HCT116 (cell line): ENCODE measurements at places on chromosomes 1 and 21.

DNA sequence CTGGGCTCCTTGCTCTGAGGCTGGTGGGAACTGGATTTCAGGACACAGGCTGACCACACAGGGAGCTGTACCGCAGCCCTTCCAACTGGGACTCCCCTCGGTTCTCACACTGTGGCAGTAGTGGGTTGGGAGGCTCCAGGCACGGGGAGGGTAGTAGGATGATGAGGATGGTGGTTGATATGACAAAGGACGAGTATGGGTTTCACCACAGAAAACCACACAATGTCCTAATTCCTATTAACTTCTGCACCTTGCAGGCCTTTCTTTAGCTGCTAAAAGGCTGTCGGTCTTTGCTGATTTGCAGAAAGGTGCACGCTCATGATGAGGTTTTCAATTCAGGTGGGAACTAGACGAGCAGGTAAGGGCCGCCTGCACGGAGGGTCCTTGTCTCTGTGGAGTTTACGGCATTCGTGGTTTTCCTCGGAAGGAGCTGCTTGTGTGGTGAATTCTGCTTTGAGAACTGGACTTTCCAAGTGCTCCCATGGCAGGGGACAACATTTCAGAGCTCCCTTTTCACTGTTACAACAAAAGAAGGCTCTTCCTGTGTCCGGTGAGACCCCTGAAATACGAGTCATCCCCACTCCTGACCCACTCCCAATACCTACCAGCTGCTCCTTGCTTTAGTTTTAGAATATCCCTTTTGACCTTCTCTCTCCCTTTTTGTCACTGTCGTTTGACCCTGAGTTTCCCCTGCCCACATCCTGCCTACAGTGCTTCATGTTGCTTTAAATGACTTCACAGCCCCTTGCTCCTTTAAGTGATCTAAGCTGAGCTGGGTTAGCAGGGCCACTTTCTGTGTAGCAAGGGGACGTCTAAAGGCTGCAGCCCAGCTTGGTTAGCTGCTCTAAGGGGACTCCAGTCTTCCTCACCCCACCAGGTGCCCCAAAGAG lies 125.1 kb downstream of the MRPS6 start:
- DNase-seq: no peak

GRCh38 chr1:232728507-232729263 lies 76.5 kb upstream of the MAP10 start:
- no peak for DNase-seq

DNA sequence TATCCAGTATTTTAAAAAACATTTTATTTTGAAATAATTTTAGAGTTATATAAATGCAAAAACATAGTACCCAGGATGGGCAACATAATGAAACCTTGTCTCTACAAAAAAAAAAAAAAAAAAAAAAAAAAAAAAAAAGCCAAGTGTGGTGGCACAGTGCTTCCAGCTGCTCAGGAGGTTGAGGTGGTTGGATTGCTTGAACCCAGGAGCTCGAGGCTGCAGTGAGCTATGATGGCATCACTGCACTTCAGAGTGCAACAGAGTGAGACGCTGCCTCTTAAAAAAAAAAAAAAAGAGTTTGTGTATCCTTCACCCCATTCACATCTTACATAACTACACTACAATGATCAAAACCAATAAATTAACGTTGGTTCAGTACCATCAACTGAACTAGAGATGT lies 115.6 kb upstream of the KIF26B start:
- DNase-seq: no peak

DNA sequence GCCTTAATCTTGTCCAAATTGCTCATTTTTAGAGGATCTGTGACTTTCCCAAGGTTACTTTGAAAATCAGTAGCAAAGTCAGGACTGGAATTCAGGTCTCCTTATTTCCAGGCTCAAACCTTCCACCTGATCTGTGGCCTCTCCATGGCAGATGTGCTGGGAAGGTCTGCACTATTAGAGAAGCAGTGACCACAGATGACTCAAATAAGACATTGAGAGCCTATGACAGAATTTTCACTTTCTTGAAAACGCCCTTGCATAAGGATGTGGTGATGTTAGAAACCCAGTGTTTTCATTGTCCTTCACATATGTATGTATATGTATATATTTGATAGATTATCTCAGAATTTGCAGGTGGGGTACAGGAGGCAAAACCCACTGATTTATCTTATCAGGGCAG lies 45.3 kb downstream of the TTC39A start:
- no peak for DNase-seq

DNA sequence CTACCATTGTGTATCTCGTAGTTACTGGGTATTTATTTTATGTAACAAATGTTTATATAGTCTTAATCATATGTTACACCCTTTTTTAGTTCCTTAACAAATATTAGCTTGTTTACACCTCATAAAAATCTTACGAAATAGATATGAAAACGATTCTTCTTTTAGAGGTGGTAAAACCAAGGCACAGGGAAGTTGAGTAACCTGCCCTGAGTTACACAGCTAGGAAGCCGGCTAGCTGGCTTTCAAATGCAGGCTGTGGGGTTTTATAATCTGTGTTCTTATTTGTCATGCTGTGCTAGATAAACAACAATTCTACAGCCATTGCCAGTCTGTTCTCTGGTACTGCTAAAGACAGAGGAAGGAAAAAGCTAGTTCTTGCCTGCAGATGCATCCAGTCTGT lies 109.6 kb downstream of the NOS1AP start:
- no peak for DNase-seq

DNA sequence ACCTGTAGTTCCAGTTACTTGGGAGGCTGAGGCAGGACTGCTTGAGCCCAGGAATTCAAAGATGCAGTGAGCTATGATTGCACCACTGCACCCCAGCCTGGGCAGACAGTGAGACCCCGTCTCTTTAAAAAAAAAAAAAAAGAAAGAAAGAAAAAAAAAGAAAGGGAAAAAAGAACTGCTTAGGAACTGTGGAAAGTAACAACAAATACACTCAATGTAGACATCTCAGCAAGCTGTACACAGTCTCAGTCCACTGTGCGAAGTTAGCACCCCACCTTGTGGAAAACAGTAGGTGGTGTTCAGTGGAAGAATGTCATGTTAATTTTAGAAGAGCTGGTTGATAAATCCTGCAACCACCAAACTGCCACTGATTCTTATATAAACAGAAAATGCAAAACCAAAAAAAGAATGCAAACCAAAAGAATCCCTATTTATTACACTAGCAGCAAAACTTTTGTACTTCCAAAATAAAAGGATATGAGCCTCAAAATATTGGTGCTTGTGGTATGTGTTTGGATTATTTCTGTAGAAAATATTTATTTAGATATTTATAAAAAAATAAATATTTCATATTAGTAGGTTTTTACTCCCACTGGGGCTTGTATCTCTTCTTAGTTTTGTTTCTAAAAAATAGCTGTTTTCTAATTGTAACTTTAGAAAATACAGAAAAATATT lies 31.1 kb downstream of the ALG14 start:
- peak; percentile 59 for DNase-seq

GRCh38 chr1:32886828-32887414 lies 630 bp downstream of the HPCA start:
- DNase-seq: no peak

- DNase-seq: no peak
Measured at GRCh38 chr1:167923324-167924056, 9.6 kb upstream of the ADCY10 start.

GRCh38 chr1:203381151-203381751 lies 30.3 kb upstream of the FMOD start:
- DNase-seq: no peak

- no peak for DNase-seq
Measured at GRCh38 chr1:102420034-102420433, 423.3 kb upstream of the OLFM3 start.

DNA sequence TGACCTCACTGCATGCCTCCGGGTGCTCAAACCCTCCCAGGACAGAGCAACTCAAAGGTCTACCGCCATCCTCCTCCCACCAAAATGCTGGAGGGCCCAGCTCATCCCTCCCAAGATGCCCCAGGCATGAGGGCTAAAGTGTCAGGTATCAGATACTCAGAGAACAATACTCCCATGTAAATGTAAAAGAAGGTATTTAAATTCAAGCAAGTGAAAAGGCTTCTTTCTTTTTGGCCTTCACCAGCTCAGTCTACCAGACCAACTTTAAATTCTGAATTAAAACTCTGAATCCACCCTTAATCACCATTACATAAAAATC lies 3.0 kb downstream of the PARP1 start:
- no peak for DNase-seq

- no peak for DNase-seq
Measured at GRCh38 chr21:24163539-24163938, 1443.7 kb downstream of the MRPL39 start.

- DNase-seq: no peak
Measured at GRCh38 chr1:26789612-26789865, 1.8 kb downstream of the PIGV start.

DNA sequence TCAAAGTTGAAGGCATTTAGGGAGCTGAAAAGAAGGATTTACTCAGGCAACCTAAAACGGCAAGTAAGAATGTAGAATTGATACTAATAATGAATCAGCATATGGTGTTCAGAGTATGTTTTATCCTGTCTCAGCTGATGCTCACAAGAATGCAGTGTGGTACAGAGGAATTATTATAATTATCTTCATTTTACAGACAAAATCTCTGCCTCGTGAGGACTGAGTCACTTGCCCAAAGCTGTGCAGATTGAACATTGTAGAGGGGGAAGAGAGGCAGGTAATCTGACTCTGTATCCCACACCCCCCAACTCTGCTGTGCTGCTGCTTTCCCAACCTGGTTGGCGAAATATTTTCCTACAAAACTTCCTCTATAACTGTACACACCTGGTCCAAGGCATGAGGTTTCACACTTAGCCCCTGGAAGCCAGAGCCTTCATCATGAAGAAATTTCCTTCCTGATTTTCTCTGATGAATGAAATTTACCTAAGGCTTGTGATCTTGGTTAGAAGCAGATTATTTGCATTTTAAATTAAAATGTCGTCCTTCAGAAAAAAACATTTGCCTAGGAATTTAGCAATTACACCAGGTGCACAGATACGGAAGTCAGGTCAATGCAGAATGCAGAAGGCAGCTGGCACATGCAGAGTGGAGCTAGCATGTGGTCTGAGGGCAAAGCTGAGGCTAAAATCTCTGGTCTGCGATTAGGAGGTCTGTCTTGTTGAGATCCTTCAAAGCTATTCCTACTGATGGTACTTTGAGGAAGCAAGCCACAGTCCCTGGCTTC lies 52.8 kb downstream of the DPT start:
- no peak for DNase-seq
